ENCODE measurements at places on chromosomes 12 and 14. TPM values are rescaled to one million over a fixed set of nuclear protein-coding genes. Genes with fewer than 3 reads are reported as not detected.

The HOXC9 gene
- total RNA-seq, result not detected

The LUM gene
- total RNA-seq, result 172 TPM

The MIP gene
- total RNA-seq, result not detected

The PPP1R36 gene
- 3.2 TPM for total RNA-seq

The SLC17A8 gene
- total RNA-seq, result not detected

The SOAT2 gene
- 0.75 TPM for total RNA-seq

The ZNF740 gene
- 40.4 TPM for total RNA-seq

The PRORP gene
- 18.1 TPM for total RNA-seq

The CIROP gene
- not detected for total RNA-seq

The KRT5 gene
- not detected for total RNA-seq

The TAMALIN gene
- total RNA-seq, result 23.9 TPM

The AGAP2 gene
- total RNA-seq, result 2.6 TPM

The LALBA gene
- not detected for total RNA-seq

The IL22 gene
- total RNA-seq, result not detected

The SOX5 gene
- 15.0 TPM for total RNA-seq

The OR4K5 gene
- total RNA-seq, result not detected

The OR6C74 gene
- not detected for total RNA-seq

The CCDC175 gene
- 0.58 TPM for total RNA-seq

The KRT6C gene
- total RNA-seq, result not detected

The RFX4 gene
- total RNA-seq, result 0.26 TPM

The TIGAR gene
- 14.1 TPM for total RNA-seq

The CAPZA3 gene
- 0.20 TPM for total RNA-seq

The DAO gene
- not detected for total RNA-seq

The MYBPC1 gene
- 0.55 TPM for total RNA-seq

The IAPP gene
- not detected for total RNA-seq

The GLT8D2 gene
- total RNA-seq, result 17.9 TPM

The TMPRSS12 gene
- not detected for total RNA-seq

The RNASE7 gene
- total RNA-seq, result 22.1 TPM

The GMPR2 gene
- 91.6 TPM for total RNA-seq

The IL26 gene
- total RNA-seq, result not detected

The RD3L gene
- total RNA-seq, result not detected

The KCNA5 gene
- 1.4 TPM for total RNA-seq

The SLCO1C1 gene
- total RNA-seq, result 0.09 TPM

The TAS2R9 gene
- not detected for total RNA-seq

The ENDOU gene
- not detected for total RNA-seq

The MYF5 gene
- total RNA-seq, result not detected

The C12orf60 gene
- total RNA-seq, result 0.43 TPM

The CCDC177 gene
- not detected for total RNA-seq

The B4GALNT3 gene
- total RNA-seq, result 26.4 TPM

The EPYC gene
- total RNA-seq, result not detected

The KRT1 gene
- 2.9 TPM for total RNA-seq

The SELPLG gene
- total RNA-seq, result 22.4 TPM

The MGAT4C gene
- total RNA-seq, result 0.60 TPM

The LARP4 gene
- 43.0 TPM for total RNA-seq

The DYRK2 gene
- total RNA-seq, result 67.5 TPM

The BDKRB2 gene
- total RNA-seq, result 14.5 TPM

The PTPRO gene
- total RNA-seq, result 1.9 TPM

The DCN gene
- total RNA-seq, result 387 TPM

The KRT75 gene
- total RNA-seq, result not detected

The CLEC6A gene
- not detected for total RNA-seq

The KRT78 gene
- not detected for total RNA-seq

The TC2N gene
- total RNA-seq, result 104 TPM

The IGF1 gene
- 12.0 TPM for total RNA-seq

The OR4E2 gene
- total RNA-seq, result not detected

Data from mucosa of gallbladder (tissue), 1 donor.